RCC 7860 (cell line): ENCODE measurements at places on chromosomes 13 and 19.
A peak's percentile ranks its signal among the peaks of the same experiment; 100 is the strongest.

DNA sequence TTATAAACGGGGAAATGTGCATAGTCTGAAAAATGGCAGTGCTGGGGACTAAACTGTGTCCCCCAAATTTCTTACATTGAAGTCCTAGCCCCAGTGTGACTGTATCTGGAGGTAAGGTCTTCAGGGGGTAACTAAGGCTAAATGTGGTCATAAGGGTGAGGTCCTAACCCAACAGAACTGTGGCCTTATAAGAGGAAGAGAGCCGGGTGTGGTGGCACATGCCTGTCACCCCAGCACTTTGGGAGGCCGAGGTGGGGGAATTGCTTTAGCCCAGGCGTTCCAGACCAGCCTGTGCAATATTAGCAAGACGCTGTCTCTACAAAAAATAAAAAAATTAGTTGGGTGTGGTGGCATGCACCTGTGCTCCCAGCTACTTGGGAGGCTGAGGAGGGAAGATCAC, 17.8 kb downstream of the PROZ start:
- no peak for DNase-seq

GRCh38 chr19:47377208-47377701, 28.1 kb downstream of the DHX34 start:
- no peak for DNase-seq

DNA sequence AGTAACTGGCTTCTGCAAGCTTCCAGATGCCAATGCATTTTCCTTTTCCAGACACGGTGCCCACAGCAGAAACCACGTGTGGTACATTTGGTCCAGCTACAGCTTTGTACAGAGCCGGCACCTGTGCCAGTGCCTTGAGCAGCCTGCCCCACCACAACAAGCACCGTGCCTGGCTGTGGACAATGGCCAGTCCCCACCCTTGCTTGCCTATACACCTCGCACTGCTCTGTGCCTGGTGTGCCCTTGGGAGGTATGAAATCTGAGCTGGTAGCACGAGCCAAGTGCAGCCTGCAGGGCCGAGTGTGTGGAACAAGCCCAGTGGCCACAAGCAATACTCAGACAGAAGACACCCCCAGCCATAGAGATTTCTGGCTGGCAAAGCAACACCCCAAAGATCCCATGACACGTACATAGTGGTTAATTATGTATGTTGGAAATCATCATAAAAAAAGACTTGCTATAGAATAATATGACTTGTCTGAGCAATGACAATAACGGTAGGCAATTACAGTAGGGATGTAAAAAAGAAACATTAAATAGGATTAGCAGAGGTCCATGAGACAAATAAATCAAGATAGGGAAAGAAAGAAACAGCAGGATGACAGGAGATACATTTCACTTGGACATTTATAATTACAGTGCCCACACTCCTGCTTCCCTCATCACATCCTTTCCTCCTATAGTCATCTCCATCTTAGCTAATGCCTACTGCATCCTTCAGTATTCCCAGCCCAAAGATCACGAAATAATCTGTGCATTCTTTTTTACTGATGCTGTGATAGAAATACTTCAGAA, 1399.5 kb downstream of the PCDH9 start:
- DNase-seq: no peak

DNA sequence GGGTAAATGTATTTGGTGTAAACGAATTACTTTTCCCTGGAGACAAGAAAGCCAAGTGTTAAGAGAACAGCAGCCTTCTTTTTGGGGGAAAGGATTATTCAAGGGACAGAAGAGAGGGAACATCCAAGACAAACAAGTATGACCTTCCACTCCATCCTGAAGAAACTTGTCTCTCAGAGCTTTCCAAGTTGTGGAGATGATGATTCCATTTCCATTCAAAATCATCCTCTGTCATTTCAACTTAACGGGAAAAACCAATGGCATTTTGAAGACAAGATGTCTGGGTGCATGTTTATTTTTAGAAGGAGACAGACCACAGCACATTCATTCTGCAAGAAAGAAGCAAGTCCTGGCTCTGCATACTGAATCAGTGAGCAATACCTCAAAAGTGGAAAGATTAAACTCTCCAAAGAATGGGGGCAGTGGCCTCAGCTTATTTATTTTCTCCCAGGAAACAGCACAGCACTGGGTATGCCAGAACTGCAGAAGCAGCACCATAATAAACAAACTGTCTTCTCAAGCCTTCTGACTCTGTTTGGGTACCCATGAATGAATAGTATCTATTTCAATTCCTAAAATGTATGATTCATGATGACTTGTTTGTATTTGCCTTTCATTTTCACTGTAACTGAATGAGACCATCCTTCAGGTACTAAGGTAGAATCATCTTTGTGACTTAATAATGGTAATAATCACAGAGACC, 541.0 kb downstream of the RFC3 start:
- DNase-seq: no peak

DNA sequence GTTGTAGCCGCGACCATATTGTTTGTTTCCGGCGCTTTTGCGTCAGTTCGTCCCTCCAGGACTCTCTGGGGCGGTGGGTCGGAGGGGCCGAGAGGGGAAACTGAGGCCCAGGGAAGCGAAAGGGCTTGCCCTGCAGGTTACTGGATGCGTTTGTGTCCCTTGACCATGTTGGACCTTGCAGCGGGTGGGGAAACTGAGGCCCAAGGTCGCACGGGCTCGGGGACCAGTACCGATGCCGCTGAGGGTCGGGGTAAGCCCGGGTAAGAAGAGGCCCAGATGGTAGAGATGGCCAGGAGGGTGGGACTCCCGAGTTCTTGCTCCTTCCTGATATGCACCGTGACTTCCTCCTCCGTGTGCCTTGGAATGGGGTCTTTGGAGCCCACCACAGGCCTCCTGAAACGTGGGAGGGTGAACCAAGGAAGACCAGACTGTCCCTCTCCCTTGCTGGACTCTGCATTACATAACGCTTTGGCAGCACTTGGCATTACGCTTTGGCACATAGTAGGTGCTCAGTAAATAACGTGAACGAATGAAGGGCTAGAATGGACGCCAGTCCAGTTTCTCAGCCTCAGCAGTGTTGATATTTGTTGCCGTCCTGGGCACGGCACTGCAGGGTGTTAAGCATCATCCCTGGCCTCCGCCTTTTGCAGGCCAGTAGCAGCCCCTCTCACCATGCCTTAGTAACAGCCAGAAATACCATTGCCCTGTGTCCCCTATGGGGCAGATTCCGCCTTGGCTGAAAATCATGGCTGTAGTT, 743 bp downstream of the CHAF1A start:
- DNase-seq: no peak

GRCh38 chr19:47786566-47786965, 8.1 kb downstream of the SELENOW start:
- no peak for DNase-seq

DNA sequence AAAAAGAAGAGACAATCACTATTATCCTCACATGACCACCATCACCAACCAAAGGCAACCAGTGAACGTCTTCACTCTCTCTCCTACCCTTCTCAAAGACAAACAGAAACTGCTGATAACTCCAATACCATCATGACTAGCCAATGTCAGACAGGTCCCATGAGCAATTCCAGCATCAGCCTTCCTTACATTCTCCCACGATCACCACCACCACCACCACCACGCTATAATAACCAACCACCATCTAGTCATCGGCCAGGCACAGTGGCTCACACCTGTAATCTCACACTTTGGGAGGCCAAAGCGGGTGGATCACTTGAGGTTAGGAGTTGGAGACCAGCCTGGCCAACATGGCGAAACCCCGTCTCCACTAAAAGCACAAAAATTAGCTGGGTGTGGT, 3.9 kb downstream of the MYO1F start:
- DNase-seq: no peak

GRCh38 chr13:30759748-30760147, 24.4 kb downstream of the ALOX5AP start:
- no peak for DNase-seq

GRCh38 chr19:34323433-34324204, 41.4 kb upstream of the GPI start:
- DNase-seq: no peak

DNA sequence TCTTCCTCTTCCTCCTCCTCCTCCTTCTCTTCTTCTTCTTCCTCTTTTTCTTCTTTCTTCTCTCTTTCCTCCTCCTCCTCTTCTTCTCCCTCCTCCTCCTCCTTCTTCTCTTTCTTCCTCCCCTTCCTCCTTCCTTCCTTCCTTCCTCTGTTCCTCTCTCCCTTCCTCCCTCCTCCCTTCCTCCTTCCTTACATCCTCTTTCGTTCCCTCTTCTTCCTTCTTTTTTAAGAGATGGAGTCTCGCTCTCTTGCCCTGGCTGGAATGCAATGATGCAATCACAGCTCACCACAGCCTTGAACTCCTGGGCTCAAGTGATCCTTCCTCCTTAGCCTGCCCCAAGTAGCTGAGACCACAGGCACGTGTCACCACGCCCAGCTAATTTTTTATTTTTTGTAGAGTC, 13.2 kb downstream of the EHD2 start:
- DNase-seq: peak; percentile 21

DNA sequence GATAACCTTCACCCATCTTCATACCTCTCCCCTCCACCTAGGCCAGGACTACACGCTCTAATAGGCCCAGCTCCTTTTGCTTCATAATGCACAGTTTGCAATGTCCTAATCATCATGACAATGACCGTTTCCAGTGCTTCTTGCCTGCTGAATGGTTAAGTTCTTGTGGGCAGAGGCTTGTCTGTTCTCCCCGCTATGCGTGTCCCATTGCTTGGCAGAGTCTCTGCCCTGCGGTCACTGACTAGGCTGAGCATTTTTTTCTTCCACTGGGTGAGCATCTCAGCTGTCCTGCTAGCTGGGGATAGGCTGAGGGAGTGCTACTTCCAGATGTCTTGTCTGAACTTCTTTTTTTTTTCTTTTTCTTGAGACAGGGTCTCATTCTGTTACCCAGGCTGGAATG, 314.7 kb downstream of the UQCRFS1 start:
- no peak for DNase-seq

DNA sequence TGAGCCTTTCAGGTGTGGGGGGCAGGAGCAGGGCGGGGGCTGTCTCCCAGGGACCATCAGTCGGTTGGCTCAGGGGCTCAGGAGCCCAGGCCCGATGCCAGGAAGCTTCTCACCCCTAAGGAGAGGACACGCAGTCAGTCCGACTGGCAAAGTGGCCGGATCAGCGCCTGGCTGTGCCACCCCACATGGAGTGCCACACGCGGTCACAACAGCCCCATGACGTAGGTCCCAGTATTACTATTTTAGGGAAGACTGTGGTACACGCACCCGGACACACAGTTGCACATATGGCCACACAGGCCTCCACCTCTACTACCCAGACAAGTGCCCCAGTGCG, 29.3 kb upstream of the GRTP1 start:
- DNase-seq: no peak

- no peak for DNase-seq
Measured at GRCh38 chr19:4555657-4556561, 3.6 kb downstream of the SEMA6B start.

GRCh38 chr13:46313024-46313423, 74.0 kb downstream of the RUBCNL start:
- no peak for DNase-seq

- DNase-seq: no peak
Measured at GRCh38 chr13:48500652-48501197, 32.2 kb downstream of the RCBTB2 start.

DNA sequence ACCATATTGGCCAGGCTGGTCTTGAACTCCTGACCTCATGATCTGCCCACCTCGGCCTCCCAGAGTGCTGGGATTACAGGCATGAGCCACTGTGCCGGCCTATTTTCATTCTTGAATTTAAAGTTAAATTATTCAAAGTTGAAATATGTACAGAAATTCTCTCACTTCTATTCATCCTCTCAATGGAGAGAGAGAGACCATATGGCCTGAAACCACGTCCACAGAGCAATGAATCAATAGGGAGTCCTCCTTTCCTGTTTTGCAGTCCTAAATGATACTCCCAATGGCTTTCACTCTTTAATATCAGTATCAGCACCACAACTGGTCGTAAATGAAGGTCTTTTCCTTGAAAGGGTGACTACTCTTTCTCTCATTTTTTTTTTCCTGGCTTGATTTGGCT, 30.5 kb upstream of the KCTD4 start:
- DNase-seq: no peak

GRCh38 chr13:83532809-83533208, 349.5 kb downstream of the SLITRK1 start:
- no peak for DNase-seq

DNA sequence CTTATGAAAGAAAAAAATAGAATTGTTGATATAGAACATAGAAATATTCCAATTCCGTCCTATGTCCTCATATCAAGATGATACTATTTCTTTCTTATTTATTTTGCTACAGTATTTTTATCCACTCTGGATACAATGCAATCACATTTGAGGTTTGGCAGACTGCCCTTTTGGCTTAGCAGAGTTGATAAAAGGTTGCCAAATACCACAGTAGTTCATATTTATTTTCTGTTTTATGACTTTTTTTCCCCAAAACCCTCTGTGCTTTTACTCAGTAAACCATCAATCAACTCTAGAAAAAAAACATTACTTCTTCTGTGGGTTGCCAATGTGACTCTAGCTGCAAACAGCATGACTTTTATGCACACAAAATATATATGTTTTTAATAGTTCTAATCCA, 424.5 kb downstream of the PCDH9 start:
- no peak for DNase-seq

DNA sequence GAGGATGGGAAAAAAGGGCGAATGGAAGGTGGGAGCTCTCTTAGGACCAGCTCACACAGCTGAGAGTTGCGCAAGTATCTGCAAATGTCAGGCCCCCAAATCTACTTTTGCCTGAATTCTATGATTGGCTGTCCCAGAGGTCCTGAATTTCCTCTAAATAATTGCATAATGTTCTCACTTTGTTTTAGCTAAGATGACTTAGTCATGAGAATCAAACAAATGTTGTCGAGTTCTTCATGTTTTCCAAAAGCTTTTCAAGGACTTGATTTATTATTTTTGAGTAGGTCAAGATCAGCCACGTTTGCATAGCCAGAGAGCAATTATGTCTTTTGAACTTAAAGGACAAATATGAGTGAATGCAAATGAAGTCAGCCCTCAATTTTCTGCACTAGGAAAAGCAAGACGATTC, 246.6 kb upstream of the MAB21L1 start:
- no peak for DNase-seq

- no peak for DNase-seq
Measured at GRCh38 chr19:37991176-37991835, 84.3 kb downstream of the SIPA1L3 start.

GRCh38 chr19:11570039-11570462, 7.4 kb downstream of the ACP5 start:
- no peak for DNase-seq

DNA sequence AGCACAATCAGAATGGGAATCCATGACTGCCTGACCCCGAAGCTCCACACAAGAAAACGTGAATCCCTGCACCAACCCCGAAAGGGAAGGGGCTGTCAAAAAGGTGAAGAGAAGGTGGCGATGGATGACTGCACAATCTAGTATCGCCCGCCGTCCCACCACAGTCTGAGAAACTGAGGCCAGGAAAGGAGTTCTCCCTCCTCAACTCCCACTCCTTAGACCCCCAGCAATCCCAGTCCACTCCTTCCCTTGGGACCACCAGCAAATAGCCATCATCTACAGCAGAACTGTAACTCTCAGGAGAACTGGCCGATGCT, 451 bp downstream of the NOSIP start:
- DNase-seq: no peak
